BE2C (cell line): ENCODE measurements at places on chromosomes 2 and 18.

GRCh38 chr2:132692816-132693215, 22.8 kb upstream of the LYPD1 start:
- DNase-seq: no peak

DNA sequence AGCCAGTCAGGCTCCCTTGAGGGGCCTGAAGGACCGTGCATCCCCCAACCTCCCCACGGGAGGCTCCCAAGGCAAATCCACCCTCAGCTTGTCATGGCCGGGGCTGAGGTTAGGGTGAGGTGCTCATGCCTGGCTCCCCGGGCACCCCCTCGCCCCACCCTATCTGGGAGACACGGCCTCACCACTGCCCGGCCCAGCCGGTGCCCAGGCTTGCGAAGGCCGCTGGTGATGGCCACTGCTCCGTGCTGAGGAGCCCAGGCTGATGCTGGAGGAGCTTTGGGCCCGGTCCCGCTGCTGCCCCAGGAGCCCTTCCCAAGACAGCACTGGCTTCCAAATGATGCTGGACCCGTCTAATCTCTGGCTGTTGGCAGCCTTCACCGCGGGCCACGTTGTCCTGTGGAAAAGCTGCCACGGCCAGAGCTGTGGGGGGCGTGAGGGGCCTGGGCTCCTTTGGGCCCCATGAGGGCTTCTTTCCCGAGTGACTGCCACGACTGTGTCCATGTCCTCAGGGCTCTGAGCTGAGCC, 135.7 kb upstream of the CTDP1 start:
- no peak for DNase-seq

DNA sequence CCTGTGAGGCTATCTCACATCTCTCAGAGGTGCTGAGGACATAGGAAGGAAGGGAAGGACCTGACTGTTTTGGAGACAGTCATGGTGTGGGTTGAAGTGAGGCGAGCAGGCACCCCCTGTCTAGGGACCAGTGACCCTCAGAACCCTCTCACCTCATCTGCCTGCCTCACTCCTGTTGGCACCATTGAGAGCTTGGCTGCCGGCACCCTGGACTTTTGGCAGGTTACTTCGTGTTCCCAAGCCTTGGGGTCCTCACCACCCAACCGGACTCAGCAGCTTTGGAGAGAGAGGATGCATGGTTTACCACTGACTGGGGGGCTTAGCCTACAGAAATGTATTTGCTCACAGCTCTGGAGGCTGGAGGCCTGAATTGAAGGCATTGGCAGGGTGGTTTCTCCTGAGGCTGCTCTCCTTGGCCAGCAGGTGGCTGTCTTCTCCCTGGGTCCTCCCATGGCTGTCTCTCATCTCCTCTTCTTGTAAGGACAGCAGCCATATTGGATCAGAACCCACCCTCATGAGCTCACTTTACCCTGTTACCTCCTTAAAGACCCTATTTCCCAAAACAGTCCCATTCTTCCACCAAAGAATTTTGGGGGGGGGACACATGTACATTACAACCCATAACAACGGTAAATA, 142.0 kb downstream of the TSN start:
- DNase-seq: peak; percentile 18

- DNase-seq: no peak
These were observed 385.5 kb downstream of the PIK3C3 start for GRCh38 chr18:42340423-42341009.

- DNase-seq: no peak
These were observed 39.6 kb downstream of the KCTD18 start for GRCh38 chr2:200470230-200470629.

DNA sequence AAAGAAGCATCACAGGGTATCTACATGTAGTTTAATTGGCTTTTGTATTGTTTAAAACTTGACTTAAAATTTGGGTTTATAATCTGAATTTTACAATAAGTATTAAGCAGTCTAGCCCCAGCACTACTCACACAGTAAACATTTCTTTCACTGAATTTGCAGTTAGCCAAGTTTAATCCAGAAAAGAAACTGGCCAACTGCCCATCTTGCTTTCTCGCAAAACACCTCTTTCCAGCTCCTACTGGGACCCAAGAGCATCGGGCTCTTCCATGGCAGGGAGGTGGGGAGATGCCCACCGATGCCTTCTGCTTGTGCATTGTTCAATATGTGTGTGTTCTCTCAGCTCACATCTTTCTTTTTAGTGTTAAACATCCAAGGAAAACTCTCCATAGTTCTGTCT, 212.8 kb upstream of the BOD1L2 start:
- DNase-seq: no peak

DNA sequence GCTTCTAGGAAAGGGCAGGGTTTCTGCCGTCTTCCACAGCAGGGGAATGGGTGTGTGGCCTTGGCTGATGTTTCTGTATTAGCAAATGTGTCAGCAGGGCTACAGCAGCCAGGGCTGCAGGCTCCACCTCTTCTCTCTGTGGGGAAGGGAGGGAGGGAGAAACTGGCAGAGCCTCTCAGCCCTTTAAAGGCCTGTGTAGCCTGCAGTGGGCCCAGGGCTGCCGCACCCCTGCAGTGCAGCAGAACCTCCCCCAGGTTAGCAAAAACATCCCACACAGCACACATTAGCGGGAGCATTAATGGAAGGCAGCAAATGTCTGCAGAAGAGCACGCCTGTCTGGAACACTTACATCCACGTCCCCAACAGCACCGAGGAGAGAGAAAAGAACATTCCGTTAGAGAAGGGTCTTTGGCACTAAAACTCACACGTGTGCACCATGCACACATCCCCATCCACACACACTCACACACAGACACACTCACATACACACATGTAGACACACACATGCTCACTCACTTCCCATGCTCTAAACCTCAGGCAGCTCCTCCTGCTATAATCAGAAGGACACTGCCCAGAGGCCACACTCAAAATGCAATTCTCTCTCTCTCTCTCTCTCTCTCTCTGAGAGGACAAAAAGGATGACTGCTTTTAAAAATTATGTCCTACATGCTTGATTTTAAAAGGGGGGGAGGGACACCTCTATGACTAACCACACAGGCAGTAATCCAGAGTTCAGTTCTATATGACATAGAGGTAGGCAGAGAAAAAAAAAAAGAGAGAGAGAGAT, 24.1 kb downstream of the MRPL35 start:
- peak; percentile 19 for DNase-seq

DNA sequence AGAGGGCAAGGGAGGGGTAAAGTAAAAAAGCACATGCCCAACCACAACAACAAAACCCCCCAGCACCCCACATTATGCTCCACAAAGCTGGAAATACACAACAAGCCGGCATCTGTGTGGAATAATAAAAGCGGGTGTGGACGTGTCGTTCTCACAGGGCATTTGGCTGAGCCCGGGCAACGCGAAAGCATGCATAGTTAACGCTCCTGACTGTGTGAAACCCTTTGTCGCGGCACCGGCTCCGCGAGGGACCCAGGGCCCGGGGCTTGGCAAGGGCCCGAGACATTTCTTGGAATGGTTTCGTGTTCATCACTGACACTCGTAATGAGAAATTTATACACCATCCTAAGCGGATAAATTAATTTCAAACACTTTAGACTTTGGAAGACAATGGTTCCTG, 165.6 kb downstream of the INHBB start:
- DNase-seq: no peak

DNA sequence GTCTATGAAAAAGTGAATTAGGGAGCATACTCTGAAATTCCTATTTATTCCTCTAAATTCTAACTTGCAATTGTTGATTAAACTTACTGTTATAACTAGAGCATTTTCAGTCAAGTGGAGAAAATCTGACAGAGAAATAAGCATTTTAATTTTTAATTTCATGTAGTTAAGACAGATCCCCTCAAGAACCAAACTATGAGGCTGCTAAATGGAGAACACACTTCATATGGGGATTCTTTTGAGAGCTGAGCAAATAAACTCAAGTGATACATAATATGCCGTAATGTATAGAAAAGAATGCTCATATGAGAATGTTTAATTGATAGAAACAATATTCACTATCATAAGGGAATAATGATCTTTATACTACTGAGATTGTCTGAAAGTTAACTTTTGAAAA, 340.8 kb downstream of the ERBB4 start:
- DNase-seq: no peak

- DNase-seq: no peak
These were observed 55.7 kb upstream of the CTAGE1 start for GRCh38 chr18:22473366-22473765.

DNA sequence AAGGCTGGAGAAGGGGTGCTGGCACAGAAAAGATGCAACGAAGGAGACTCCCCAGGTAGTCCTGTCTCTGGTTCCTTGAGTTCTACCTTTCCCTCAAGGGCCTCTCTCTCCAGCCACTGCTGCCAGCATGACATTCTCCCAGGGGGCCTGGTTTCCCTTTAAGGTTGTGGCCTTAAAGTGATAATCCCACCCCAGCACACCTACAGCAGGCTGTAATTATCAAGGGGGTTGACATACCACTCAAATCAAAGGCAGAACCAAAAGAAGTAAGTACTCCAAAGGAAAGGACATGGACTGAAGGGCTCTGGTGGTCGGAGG, 127.4 kb upstream of the MSH6 start:
- DNase-seq: no peak

DNA sequence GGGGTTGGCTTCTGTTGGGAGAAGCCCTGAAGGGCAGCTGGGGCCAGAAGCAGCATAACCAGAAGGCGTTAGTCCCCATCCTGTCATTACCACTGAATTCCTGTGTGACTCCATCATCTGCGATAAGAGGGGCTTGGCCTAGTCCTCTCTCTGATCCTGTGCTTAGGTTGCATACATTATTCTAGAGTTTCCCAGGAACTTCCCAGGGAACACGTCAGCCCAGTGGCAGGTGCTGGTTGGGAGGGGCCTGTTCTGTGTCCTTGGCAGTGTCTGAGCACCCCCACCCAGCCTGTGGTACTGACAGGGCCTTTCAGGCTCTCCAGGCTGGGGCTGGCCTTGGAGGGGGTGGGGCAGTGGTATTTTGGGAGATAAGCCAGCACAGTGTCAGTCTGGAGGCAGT, 4.5 kb upstream of the TOGARAM2 start:
- DNase-seq: no peak

DNA sequence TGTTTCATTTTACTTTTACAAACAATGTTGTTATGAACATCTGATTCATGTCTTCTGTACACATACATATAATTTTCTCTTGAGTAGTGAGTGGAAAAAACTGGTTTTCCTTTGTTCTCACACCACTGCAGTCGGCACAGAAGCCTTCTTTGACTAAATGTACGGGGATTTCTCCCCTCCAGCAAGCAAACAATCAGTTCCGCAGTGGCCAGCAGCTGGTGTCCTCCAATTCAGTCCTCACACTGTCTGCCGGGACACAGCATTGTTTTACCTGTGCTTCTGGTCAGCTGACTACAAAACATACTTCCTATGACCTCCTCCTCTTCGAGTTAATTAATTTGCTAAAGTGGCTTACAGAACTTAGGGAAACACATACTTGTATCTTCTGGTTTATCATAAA, 202.8 kb downstream of the WDR7 start:
- DNase-seq: no peak

GRCh38 chr2:8006626-8007025, 675.2 kb upstream of the ID2 start:
- DNase-seq: no peak

- peak; percentile 88 for DNase-seq
These were observed 1.2 kb downstream of the YPEL5 start for GRCh38 chr2:30147715-30148610.

GRCh38 chr18:43170586-43170985, 55.1 kb upstream of the RIT2 start:
- no peak for DNase-seq

DNA sequence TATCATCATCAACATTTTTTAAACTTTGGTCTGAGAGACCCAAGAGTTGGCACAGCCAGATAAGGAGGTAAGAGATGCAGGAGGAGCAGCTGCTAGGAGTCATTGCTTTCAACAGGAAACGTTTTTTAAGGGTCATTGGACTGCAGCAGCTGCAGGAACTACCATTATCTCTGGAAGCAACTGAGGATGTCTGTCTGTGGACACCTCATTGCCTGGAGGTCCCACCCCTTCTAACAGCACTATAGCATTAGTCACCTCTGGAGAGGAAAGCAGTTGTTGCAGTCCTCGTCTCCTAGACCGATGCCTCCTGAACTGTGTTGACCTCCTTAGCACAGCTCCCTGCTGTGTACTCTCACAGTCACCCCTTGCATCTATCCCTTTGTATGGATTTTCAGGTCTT, 21.5 kb upstream of the FSHR start:
- DNase-seq: peak; percentile 32

GRCh38 chr2:239278941-239279365, 121.9 kb downstream of the HDAC4 start:
- DNase-seq: peak; percentile 8
